ENCODE measurements at places on chromosomes 2 and 18. TPM values are rescaled to one million over a fixed set of nuclear protein-coding genes. Genes with fewer than 3 reads are reported as not detected.

KIAA2012 gene
- not detected for total RNA-seq

LBH gene
- 91.4 TPM for total RNA-seq

CYRIA gene
- total RNA-seq, result 63.3 TPM

CGREF1 gene
- total RNA-seq, result 0.10 TPM

CXCR4 gene
- 1,915 TPM for total RNA-seq

SLC19A3 gene
- total RNA-seq, result not detected

SERPINB3 gene
- total RNA-seq, result not detected

LRRTM1 gene
- total RNA-seq, result not detected

Measured in mononuclear cell (primary cell).